ENCODE measurements at places on chromosomes 3 and 15.

DNA sequence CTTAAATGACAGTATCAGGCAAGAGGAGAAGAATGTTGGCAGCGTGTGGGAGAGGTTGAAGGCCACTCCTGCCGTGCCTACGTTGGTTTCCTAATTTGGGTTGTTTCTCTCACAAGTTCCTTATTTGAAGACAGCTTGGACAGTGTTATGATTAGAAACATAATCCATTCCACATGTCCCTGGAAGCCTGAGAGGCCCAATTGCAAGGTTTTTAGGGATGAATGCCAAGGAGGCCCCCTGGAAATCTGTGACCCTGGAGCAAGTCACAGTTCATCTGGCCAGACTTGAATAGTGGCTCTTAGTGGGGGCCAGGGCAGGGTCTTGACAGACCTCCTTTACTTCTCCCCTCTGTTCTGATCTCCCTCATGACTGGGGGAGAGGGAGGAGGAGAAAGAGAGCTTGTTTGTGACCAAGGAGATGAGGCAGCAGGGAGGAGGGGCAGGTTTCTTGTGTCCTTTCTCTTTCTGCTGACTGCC, 584.4 kb upstream of the TBL1XR1 start:
- no peak for DNase-seq

DNA sequence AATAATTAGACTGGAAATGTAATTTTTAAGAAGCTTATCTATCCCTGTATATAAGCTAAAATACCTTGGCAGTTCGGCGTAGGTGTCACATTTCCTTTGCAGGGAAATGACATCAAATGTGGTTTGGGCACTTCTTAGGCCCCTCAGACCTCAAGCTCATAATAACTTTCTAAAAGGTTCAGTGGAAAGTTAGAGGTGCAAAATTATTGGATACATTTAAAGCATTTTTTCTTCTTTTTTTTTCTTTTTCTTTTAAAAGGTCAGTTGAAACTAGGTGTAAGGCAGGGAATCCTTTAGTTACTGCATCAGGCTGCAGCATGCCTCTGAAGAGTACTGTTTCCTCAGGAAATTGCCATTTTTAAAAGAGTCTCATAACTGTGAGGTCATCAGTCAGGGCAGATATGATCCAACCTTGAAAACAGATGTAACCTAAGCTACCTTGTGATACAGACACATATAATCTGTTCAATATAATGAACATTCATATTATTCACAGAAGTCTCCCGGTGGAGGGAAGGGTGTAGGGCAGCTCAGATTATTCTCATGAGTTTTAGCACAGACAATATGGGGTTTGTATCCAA, 4.8 kb downstream of the SACM1L start:
- no peak for DNase-seq

DNA sequence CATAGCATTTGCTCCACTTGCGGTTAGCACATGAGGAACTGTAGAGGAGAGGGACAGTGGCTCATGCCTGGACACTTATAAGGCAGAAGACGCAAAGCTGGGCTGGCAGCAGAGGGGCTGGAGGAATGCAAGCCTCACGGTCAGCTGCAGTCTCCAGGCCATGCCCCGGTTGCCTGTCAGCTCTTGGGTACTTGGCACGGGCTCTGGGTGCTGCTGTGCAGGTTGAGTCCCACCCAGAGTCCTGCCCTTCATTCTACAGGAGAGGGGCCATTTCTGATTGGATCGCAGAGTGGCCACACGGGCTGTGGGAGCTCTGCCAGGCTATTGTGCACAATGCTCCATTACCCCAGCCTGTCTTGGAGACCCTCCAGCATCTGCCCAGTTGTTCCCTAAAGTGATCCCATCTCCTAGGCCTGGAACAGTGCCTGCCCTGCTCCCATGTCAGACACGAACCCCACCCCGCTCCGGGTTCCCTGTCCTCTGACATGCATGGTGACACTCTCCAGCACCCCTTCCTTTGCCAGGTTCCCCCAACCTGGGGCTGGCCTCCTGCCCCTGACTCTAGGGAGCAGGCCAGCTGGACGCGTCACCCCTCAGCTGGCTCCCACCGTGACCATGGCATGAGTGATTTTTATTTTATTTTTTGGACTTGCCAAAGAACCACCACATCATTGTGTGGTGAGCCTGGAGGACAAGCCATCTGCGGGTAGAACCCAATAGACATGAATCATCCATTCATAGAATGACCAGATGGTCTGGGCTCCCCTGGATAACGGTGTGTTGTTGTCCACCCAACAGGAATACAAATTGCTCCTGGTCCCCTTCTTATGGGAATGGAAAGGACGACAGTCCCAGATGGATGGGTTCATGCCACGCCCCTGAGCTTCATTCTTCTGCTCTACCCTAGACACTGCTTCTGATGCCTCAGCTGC, 51.0 kb upstream of the KLF13 start:
- no peak for DNase-seq

DNA sequence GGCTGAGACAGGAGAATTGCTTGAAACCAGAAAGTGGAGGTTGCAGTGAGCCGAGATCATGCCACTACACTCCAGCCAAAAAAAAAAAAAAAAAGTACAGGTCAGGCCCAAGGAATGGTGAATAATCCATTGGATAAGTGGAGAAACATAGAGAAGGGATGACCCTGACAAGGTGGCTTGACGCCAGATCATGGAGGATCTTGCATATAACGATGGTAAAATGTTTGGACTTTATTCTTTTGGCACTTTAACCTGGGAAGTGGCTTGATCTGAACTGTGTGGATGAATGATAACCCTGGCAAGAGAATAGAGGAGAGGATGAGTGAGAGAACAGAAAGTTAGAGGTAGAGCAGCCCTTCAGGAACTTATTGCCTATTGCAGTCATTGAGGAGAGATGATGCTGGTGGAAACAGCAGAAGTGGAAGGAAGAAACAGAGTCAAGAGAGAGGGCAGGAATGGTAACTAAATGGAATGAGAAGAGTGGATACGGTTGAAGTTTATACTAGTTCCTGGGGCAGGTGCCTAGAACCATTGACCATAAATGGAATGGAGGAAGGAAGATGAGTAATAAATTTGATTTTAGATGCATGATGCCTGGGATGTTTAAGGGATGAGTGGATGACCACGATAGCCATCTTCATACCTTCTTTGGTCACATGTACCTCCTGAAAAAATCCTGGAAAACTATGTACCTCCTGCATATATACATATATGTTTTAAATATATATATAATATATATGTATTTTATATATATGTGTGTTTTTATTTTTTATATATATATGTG, 57.8 kb downstream of the BLM start:
- DNase-seq: no peak

DNA sequence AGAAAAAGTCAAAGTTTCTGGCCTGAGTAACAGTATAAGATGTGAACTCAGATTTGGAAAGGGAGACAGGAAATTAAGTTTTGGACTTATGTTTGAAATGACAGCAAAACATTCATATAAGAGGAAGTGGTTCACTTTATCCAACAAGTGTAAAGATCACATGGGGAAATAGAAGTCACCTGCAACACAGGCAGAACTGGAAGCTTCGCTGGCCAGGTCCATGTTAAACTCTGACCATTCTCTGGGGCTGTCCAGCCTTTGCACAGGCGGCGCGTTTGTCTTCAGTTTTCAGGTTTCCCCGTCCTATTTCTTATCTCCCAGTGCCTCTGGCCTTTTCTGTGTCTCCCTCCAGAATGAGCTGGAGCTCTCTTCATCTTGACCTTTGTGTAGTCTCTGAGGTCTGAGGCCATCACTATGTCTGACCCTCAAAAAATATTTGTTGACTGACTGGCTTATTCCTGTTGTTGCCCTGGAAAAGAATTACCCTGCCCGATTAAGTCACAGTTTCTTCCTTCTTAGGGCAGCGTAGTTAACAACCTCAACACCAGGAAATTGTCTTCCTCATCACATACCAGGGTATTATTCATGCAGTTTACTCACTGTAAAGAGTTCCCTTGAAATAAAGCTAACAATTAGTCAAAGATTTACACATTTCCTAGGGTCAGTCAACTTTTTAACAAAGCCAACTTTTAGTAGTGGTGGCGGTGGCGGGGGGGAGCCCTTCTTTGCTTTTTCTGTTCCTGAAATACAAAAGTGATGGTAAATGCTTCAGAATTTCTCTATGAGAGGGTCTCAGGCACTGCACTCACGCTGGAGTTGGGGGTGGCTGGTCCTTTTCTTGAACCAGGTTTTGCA, 959 bp upstream of the RASA2 start:
- peak; percentile 28 for DNase-seq

DNA sequence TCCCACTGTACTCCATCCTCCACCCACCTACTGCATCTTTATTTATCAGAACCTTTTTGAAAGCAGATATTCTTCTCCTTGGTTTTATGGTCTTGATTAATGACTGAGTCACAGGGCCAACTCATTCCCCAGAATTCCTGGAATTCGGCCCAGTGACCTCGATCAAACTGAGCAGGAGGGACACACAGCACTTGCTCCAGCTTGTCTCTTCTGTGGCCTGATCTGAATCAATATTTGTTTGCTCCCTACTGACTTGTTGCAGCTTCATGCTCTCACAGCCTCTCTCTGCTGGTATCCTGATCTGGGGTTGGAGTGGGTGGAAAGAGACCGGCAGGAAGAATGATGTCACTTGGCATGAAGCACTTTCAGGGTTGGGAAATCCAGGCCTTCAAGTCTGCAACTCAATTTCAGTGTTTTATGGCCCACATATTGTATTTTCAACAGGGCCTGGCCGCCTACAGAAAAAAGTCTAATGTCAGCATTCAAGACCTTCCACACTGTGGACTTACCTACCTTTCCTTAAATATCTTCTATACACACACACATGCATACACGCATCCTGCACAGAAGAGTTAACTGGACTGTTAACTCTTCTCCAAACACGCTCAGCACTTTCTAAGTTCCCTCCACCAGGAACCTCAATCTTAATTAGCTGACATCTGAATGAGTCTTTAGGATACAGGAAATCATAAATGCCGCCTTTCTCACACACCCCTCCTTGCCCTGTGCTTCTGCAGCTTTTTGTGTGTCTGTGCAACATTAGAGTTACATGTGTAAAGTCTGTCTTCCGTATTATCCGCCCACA, 4.6 kb downstream of the ANXA2 start:
- no peak for DNase-seq

DNA sequence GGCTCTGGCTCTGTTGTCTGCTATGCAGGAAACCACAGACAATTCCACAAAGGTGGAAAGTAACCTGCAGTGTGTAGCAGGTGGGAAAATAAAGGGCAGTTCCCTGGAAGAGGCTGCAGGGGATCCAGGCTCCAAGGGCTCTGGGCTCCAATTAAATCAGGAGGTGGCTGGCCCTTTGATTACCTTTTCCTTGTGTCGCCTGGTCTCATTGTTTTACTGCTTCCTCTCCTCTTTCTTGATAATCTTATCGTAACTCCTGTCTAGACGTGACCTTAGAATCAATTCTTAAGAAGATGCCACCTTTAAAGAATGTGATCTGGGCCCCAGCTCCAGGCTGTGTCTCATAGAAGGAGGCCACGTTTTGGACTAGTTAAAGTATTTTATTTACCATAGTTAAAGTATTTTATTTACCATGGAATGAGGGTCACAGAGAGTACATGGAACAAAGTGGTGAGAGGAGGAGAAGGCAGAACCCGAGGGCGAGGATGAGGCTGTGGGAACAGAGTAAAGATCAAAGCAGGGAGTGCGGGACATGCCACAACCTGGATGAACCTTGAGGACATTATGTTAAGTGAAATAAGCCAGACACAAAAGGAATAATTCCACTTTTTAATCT, 237.5 kb upstream of the STT3B start:
- no peak for DNase-seq

Measured in GM23338 (cell line).